ENCODE measurements at places on chromosomes 5 and 9.

DNA sequence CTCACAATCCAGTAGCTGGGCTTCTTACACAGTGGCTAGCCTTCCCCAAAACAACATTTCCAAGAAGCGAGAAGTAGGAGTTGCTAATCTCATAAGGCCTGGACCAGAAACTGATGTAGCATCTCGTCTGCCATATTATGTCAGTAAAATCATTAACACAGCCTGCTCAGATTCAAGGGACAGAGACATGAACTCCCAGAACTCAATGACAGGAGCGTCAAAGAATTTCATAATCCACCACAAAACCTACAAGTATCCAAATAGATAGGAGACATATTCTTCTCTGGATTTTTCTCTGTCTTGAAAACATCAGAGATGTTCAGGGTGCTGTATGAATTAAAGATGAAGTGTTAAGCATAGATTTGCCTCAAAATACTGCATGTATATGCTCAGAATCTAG, 457.6 kb upstream of the ACTBL2 start:
- no peak for DNase-seq

DNA sequence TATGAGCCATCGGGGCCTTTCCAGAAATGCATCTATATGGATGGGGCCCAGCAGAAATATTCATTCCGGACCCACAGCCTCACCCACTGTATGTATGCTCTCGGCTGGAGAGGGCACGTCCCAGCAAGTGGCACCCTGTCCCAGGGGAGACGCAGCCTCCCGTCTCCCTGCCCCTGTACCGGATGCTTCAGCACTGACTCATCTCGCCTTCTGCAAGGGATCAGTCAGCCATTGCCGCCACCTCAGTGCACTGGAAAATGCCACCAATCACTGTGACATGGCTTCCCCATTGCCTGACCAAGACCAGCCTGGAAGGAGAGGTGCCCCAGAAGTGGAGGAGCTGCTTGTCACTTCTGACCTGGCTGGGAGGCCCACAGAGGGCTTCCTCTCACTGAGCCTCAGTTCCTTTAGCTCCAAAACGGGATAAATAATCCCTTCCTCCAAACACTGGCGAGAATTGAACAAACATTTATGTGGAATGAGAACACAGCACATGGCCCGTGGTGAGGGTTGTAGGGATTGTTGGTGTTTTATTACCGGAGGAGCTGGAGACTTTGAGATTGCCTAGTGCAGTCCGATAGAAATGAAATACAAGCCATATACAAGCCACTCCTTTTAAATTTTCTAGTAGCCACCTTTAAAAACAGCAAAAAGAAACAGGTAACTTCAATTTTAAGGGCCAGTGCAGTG, 43.9 kb upstream of the ORM1 start:
- no peak for DNase-seq

- no peak for DNase-seq
Measured at GRCh38 chr5:126939887-126940286, 90.5 kb downstream of the MARCHF3 start.

DNA sequence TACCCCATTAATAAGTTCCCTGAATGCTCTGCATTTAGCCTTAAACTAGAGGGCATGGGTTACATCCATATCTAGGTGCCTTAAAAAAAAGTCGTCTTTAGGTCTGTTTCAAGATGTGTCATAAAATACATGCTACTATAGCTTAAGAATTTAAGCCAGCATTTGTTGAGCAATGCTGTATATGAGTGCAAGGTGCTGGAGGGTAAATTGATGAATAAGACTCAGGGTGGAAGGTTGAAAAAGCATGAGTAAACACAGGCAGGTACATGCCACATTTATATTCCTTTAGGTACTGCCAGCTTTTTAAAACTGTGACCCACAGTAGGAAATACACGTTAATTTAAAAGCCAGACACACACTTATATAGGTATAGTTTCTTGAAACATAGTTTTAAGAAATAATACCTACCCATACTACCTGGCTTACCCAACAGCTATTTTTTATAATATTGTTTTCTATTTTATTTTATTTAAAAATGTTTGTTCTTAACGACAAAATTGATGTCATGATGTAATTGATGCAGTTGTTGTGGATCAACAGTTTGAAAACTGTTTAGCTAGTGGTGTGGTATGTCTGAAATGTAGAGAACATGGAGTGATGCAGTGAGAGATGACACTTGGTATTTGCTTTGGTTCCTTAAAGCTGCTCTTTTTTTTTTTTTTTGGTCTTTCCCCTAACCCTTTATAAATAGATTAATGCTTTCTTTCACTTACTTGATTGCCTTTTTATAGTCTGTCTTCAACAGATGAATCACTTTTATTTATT, 3.9 kb downstream of the HMGCR start:
- no peak for DNase-seq

DNA sequence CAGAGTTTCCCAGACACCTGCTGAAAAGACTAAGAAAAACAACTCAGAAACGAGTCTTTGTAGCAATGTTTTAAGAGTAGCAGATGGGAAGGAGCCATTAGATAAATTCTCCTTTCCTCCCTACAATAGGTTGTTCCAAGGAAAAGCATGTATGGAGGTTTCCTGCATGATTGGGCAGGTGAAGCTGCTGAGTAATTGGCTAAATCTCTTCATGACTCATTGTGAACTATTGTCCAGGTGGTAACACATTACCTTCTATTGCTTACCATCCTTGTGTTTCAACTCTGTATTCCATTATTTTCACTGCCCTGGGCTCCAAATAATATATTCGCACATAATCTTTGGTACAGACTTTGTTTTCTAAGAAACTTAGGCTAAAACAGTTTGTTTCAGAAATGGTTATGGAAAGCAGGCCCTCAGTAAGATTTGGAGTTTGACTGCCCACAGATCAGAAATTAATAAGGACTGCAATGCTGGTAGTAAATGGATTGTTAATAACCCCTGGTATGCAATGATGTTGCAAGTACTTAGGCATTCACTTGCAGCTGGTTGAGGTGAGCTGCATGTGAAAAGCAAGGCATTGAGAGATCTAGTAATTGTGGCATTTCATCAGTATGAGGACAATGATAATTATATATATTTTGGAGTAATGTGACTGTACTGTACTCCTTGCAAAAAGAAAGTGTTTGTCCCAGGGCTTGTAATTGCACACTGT, 281.4 kb upstream of the VLDLR start:
- DNase-seq: no peak

DNA sequence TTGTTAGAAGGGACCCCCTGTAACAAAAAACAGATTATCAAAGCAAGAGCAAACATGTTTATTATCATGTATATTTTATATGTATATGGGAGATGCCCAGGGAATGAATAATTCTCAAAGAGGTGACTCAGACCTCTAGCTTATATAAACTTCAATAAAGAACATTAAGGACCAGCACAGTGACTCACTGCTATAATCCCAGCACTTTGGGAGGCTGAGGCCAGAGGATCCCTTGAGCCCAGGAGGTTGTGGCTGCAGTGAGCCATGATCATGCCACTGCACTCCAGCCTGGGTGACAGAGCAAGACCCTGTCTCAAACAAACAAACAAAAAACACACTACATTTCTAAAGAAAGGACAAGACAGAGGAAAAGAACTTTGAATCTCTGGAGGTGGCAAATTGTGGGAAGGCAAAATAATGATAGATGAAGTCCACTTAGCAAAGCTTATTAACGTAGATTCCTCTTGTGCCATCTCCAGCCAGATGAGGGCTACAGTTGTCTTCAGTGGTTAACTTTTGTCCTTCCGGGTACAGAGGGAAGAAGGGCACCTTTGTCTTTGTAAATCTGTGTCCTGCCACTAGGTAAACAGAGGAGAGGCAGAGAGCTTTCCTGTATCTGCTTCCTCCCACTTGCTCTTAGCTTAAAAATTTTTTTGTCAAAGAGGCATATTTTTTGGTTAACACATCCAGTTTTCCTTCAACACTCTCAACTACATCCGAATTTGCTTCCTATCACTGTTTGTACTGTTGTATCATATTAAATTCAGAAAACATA, 7.5 kb upstream of the RFK start:
- no peak for DNase-seq

- no peak for DNase-seq
Measured at GRCh38 chr5:149485655-149486615, 65.3 kb downstream of the CSNK1A1 start.

DNA sequence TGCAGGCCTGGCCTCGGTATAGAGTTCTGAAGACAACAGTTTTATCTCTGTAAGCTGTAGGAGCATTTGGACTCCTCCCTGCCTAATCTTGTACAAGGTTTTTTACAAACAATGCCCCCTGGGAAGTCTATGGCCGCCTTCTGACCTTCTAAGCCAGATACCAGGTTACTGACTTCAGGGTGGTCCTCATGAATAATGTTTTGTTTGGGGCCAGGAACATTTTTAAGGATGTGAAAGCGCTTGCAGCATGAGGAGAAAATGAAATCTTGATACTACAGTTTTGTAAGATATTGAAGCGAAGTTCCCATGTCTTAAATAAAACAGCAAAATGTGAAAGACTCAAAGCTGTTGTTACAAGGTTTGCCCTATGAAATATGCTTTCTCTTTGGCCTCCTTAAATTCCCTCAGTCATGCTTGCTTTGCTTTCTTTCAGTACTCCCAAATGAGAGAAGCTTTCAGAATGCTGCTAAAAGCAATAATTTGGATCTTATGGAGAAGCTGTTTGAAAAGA, 5.2 kb downstream of the ANKDD1B start:
- no peak for DNase-seq

GRCh38 chr9:12415361-12415760, 277.8 kb upstream of the TYRP1 start:
- no peak for DNase-seq

- DNase-seq: no peak
Measured at GRCh38 chr5:38979535-38979934, 94.7 kb downstream of the RICTOR start.

- no peak for DNase-seq
Measured at GRCh38 chr9:29775491-29775890, 2202.2 kb upstream of the C9orf72 start.

- DNase-seq: no peak
Measured at GRCh38 chr5:84228266-84228665, 156.4 kb downstream of the EDIL3 start.

DNA sequence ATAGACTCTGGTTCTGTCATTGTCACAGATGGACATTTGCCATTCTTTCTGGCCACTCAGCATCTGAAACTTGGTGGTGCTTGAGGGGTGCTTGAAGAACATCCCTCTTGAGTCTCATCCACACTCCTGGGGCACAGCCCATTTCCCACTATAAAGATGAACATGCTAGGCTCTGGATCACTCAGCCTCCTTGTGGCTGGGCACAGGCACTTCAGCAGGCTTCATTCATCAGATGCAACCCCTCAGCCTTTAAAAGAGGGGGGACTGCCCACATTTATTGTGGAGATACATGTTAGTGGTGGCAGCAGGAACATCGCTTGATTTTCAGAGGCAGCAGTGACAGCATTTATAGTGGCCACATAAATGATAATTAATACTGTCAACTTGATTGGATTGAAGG, 124.7 kb upstream of the NIPBL start:
- no peak for DNase-seq

DNA sequence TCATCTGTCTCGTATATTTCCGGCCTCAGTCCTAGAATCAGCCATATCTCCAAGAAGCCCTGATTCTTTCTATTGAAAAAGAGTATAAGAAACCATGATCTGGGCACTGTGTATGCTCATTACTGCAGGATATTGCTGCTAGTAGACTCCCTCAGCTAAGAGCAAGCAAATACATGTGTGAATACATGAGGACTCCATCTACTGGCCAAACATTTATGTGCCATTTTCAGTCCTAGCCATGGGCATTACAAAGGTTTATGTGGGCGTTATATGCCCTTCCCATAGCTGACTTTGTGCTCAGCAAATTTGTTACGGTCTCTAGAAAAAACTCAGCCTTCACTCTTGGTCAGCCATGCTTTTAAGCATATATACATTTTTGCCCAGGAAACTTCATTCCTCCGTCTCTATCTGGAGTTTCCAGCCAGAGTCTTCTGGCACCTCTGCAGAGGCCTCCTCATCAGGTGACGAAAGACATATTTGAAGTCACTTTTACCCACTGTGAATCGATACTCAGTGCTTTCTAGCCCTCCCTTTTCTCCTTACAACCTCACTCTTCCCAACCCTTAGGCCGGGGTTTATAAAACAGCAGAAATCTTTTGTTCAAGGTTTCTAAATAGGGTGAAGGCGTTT, 1495.6 kb upstream of the CDH6 start:
- DNase-seq: no peak

GRCh38 chr5:71839096-71839884, 120.2 kb downstream of the CARTPT start:
- DNase-seq: no peak

- no peak for DNase-seq
Measured at GRCh38 chr5:38257308-38258041, 884 bp upstream of the EGFLAM start.

DNA sequence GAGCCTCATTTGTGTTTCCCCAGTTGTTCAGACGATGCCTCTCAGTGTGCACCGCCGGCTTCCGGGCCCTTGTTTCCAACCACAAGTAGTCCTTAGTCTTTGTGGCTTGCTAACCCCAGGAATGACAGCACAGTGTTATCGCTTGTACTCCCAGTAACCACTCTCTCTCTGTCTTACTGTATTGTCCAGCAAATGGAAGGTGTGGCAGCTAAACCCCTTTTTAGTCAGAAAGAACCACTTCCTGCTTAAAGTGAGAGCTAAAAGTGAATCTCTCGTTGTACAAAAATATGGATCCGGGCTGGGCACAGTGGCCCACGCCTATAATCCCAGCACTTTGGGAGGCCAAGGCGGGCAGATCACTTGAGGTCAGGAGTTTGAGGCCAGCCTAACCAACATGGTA, 61.3 kb downstream of the ENC1 start:
- DNase-seq: peak; percentile 6

- DNase-seq: no peak
Measured at GRCh38 chr9:19830796-19831195, 42.0 kb upstream of the SLC24A2 start.

DNA sequence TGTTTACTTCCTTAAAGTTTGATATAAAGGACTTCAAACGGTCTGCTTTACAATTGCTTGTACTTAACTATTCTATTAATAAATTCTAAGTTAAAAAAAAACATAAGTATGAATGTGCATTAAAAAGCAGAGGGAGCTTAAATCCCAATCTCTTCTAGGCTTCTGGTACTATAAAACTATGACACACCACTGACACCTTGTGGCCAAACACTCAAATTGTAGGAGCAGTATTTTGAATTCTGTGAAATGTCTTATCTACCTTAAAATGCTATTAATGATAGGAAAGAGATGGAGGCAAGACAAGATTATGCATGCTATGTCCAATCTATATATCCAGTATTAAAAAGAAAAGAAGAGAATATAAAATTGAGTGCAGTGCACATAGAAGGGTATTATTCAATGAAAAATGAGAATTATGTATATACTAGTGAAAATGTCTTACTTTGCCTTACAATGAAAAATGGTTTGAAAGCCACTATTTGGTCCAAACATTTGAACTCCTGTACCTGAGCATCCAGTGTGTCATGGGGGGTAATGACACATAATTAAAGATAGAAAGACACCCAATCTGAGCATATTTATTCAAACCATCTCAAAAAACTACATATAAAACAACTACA, 87.6 kb downstream of the ERP44 start:
- DNase-seq: no peak

GRCh38 chr5:109936996-109937395, 247.3 kb downstream of the MAN2A1 start:
- no peak for DNase-seq

- no peak for DNase-seq
Measured at GRCh38 chr5:67575087-67575486, 378.5 kb upstream of the CD180 start.
